D341Med (cell line): ENCODE measurements at places on chromosomes 16 and 17.

DNA sequence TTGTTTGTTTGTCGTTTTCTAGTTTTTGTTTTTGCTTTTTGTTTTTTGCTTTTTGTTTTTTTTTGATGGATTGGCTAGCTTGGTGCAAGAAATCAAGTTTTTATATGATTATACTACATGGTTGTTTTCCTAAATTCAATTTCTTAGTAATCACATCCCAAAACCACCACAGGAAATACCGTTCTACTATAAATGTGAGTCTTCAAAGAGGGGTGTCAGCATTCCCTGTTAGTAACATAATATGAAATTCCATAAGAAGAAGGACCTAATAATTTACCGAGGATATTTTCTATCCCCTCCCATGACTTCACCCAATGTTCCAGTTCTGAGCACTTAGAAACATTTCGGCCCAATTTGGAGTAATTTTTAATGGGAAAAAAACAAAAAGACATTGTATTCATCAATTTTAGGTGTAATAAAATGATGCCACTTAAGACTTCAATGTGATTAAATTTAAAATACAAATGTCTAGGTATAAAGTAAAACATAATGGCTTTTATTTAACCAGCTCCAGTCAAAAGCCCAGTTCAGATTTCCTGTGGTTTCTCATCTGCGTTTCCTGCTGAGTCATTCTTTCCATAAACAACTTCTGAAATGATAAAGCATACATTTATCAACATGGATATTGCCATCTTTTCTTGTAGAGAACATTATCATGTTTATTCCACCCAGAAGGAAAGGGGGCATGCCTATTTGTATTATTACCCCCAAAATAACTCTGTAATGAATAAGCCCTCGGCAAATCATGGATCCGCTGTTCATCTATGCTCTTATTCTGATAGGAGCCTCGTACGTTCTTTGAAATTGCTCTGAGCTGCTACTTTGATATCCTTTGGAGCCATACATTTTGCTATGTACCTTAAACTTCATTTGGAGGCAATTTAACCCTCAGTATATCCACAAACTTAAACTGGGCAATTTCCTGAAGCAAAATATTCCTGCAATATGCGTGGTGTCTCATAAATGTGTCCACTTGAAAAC, 28.1 kb downstream of the HSBP1 start:
- DNase-seq: no peak

DNA sequence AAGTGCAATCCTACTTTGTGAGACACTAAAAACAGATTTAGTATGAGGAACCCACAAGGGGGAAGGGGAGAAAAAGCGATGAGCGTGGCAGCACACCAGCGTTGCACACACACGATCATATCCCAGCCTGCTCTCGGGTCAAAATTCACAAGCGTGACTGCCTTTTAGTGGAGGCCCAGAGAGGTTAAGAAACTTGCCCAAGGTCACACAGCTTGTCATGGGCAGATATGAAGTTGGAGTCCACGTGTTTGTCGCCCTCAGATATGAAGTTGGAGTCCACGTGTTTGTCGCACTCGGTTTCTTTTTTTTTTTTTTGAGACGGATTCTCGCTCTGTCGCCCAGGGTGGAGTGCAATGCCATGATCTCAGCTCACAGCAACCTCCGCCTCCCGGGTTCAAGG, 58.3 kb downstream of the TIMM22 start:
- DNase-seq: no peak

DNA sequence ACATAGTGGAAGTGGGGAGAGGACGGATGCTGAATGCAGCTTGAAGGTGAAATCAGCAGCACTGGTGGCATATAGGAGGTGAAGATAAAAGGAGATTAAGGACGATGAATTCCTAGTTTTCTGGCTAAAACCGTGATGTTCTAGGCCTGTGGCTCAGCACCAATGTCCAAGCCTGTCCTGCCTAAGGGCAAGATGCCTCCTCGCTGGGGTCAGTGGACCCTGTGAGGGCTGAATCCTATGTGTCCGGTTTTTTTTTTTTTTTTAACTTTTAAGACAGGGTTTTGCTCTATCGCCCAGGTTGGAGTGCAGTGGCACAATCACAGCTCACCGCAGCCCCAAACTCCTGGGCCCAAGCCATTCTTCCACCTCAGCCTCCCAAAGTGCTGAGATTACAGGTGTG, 12.8 kb downstream of the CPNE2 start:
- DNase-seq: no peak

GRCh38 chr16:69762814-69763598, 874 bp downstream of the WWP2 start:
- no peak for DNase-seq

DNA sequence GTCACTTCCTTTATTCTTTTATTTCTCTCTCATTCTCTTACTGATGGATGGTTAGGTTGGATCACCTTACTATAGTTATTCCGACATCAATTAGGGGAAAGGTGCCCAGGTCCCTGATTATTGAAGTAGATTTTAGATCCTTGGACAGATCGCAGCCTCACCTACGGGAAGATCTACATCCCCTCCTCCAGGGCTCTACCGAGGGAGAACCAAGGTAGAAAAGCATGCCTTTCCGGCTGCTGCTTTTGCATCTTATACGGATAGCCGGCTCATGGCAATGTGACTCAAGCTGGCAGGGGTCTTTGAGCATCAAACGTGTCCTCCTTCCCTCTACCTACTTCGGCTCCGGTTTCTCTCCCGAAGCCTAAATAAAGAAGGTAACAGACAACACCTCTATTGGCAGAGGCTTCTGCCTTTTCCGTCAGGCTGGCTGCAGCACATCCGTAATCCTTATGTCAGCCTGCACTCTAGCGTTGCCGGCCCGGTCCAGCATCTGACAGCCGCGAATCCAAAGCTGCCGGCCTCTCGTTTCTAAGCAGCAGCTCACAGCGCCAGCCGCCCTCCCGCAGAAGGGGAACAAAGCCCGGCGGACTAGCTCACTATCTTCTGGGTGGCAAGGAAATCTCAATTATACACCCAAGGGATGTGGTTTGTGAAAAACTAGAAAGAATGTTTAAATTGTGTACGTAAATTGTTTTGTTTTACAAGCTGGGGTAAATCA, 46.9 kb downstream of the IRX6 start:
- DNase-seq: peak; percentile 48

- DNase-seq: no peak
Measured at GRCh38 chr17:56528696-56529095, 64.8 kb upstream of the NOG start.

DNA sequence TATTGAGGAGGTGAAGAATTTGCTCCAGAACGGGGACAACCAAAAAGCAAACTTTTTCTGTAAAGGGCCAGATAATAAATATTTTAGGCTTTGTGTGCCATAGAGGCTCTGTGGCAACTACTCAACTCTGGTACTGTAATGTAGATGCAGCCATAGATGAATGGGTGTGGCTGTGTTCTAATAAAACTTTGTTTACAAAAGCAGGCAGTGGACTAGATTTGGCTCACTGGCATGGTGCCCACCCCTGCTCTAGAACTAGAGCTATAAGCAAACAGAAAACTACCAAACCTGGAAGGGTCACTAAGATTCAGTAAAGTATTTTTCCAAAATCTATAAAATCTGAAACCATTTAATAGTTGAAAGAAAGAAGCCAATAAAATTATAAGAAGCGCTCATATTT, 24.6 kb upstream of the SMURF2 start:
- no peak for DNase-seq

GRCh38 chr16:67865318-67865717, 7.5 kb upstream of the EDC4 start:
- peak; percentile 71 for DNase-seq

- no peak for DNase-seq
Measured at GRCh38 chr17:49707246-49707607, 537 bp downstream of the SLC35B1 start.

DNA sequence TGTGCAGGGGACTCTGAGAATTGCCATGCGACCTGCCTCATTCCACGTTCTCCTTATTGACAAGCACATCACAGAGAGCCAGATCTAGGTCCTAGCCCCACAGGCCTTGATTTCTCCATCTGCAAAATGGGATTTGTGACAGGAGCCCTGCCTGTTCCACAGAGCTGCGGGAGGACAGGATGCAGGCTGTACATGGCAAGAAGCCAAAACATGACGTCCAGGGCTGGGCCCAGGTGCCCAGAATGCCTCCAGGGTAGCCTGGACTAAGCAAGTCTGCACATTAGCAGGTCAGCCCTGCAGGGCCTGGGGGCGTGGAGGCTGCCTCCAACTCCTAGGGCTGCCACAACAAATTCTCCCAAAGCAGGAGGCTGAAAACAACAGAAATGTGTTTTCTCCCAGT, 235.7 kb upstream of the SDK2 start:
- no peak for DNase-seq

DNA sequence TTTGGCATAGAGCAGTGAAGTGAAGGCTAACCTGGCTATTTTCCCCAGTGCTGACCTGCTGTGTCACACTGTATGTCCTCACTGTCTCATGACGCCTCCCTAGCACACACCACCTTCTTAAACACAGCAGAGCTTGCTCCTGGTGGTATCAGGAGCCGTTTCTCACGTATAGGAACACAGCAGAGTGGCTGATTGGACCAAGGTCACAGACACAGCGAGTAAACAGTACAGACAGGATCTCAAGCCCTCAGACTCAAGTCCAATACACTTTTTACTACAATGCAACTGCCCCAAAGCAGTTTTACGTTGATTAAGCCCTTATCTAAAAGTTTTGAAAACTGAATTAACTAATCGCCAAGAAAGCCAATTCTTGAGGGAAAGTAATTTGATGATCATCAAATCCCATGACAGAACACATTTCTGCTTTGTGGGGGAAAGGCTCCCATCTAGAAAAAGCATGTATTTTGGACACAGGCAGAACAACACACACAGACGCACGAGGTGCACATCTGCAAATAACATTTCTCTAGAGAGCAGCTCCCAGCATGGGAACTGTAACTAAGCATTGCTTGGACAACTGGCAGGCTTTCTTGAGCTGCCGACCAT, 15.2 kb downstream of the ARHGAP17 start:
- DNase-seq: no peak

DNA sequence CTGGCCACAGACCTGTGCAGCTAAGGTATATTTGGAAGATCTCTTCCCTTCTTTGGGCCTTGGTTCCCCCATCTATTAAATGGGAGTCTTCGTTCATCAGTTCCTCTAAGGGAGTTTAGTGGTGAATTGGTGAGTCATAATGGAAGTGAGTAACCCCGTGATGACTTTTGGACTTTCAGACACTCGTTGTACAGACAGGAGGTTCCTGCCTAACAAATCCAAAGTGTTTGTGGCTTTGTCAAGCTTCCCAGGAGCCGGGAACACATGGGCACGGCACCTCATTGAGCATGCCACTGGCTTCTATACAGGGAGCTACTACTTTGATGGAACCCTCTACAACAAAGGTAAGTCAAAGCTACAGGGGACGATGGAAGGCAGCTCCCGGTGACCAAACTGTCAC, 40.4 kb downstream of the WSCD1 start:
- DNase-seq: no peak

DNA sequence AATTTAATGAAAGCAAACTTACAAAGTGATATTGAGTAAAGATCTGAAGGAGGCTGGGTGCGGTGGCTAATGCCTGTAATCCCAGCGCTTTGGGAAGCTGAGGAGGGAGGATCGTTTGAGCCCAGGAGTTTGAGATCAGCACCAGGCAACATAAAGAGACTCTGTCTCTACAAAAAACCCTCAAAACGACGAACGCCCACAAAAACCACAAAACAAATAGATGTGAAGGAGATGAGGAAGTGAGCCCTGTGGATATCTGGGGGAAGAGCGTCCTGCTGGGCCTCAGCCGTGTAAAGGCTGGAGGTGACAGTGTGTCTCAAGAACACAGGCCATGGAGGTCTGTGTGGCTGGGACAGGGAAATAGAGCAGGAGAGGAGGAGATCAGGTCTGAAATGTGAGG, 68.8 kb downstream of the ITFG1 start:
- DNase-seq: no peak

DNA sequence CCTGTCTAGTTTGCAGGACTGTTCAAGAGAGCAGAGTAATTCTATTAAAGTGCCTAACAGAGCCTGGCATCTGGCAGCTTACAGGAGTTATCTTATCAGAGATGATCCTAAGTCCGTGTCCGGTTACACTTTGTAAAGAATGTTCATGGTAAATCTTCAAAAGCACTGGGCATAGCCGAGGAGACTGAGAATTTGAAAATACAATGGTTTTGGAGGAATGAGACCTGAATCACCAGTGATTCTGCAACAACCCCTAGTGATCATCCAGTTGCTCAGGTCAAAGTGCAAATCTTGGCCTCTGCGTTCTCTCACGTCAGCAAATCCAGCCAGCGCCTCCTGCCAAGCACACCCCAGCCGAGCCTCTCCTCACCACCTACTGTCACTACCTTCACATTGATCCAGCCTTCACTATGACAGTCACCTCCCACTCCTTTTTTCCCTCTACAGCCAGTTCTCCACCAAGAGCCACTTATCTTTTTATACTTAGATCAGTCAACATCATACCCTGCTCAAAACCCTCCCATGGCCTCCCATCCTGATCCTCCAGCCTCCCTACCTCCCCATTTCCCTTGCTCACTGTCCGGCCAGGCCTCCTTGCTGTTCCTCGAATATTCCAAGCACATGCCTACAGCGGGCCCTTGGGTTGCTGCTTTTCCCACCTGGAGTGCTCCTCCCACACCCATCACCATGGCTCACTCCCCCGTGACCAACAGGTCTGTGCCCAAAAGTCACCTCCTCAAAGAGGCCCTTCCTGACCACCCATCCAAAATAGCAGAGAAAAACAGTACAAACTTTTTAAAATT, 57.4 kb upstream of the ERN1 start:
- DNase-seq: no peak
